Skin of body (tissue), 3 donors: ENCODE measurements at places on chromosomes 11 and 22. TPM values are rescaled to one million over a fixed set of nuclear protein-coding genes. Genes with fewer than 3 reads are reported as not detected.
A peak's percentile ranks its signal among the peaks of the same experiment; 100 is the strongest.

DNA sequence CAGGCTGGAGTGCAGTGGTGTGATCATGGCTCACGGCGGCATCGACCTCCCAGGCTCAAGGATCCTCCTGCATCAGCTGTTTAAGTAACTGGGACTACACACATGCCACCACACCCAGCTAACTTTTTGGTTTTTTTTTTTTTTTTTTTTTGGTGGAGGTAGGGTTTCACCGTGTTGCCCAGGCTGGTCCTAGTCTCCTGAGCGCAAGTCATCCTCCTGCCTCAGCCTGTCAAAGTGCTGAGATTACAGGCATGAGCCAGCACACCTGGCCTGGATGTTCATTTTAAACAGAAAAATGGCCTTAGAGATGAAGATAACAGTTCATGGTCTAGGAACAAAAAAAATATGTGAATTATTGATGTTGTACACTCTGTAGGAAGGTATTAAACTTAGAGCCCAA, 13.6 kb upstream of the SLC25A18 start:
- no peak for DNase-seq

DNA sequence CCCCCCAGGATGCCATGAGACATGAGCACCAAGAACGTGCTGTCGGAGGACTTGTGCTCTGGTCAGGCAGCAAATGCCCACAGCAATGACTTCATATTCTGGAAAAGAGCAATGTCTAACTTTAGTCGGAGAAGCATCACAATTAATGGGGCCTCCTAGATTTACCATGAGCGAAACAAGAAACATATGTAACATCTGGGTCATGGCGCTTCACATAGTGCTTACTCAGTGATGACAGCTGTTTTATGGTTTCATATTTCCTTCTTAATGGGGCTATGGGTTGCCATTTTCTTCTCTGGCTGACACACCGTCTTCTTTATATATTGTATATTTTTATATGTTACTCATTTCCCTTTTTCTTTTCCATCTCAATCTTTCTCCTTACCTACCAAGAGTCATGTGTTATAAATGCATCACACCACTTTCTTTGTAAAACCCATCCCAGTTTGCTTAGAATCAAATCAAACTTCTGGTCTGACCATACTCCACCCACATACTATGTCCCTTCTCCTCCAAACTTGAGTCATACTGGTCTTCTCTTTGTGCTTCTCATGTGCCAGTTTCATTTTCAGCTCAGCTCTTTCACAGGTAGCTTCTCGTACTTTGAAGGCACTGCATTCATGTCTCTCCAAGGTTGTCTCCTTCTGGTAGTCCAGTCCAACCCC, 9.4 kb upstream of the CASP12 start:
- DNase-seq: peak; percentile 84

GRCh38 chr11:3710485-3711259, 39.5 kb upstream of the CHRNA10 start:
- no peak for DNase-seq

- no peak for DNase-seq
These were observed 8.7 kb upstream of the SMIM35 start for GRCh38 chr11:118095493-118095892.

DNA sequence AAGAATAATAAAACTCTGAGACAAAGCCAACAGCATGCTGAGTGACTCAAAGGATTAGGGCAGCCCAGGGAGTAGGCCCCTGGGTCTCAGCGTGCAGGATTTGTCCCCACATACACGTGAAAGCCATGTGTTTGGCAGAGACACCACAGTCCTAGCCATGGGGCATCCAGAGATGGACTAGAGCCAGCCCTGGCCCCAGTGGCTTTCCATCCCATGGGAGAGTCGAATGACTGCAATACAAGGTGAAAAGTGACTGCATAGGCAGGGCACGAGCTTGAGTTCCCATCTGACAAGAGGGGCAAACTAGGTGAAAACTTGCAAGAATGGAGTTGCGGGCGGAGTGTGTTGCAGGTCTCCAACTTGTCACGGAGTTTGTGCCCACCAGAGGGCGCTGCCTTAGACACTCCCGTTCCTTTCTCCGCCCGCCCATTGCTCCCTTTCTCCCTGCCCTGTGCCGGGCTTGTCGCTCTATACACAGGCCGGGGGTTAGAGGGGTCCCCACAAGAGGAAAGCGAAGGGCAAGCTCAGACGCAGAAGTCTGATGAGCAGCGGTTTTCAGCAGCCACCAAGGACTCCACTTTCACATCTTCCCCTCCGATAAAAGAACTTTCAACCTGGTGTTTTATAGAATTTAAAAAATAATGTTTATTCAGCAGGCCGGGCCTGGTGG, 24.2 kb downstream of the TSKU start:
- DNase-seq: peak; percentile 82

GRCh38 chr11:133942577-133942976, 14.2 kb downstream of the IGSF9B start:
- DNase-seq: no peak

DNA sequence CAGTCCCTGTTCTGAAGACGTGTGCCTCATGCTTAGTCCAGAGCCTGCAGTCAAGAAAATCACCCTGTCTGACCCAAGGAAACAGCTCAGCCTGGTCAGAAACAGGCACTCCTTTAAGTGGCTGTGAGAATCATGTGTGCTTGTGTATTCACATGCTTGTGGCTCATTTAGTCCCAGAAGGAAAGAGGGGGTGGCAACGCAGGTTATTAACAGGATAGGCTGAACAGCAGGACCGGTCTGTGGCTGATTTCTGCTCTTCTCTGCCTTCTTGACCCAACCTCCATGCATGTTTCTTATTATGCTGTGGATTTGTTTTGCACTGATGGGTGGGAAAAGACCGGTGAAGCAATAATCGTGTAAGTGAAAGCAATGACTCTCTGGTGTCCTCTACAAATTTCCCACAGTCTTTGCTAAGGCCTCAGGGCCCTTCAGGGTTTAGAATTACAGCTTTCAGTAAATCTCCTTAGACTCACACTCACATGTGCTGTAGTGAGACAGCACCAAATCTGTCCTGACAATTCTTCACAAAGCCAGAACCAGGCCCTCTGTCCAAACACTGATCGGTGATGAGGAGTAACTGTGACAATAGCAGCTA, 288.1 kb downstream of the ETS1 start:
- DNase-seq: peak; percentile 40

GRCh38 chr11:8036002-8036802, 44.8 kb upstream of the TUB start:
- DNase-seq: no peak

GRCh38 chr11:103591554-103591953, 444.9 kb upstream of the DDI1 start:
- no peak for DNase-seq

- peak; percentile 7 for DNase-seq
These were observed 24.0 kb downstream of the SLC43A1 start for GRCh38 chr11:57491371-57492061.

DNA sequence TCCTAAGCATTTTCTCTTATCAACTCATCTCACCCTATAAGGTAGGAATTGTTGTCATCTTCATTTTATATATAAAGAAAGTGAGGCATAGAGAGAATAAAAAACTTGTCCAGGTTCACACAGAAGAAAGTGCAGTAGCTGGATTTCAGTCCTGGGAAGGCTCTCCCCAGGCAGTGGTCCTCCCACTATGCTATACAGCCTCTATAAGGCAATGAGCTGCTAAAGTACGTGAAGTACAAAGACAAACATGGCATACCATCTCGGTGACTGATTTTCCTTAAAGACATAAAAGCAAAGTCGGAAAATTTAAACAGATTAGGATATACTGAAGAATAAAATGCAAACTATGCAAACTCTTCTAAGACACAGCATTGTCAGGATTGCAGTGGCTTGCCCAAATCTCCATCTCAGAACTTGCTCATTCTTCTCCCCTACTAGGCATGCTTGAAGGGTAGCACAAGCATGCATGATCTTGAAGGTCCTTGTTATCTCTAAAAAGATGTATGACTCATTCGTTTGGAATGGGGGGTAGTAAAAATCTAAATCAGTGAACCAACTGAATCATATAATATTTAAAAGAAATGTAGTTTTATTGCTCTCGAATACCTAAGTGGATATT, 97.8 kb upstream of the CSNK2A3 start:
- DNase-seq: no peak

- no peak for DNase-seq
These were observed 64.7 kb upstream of the CCND1 start for GRCh38 chr11:69576069-69576782.

GRCh38 chr11:34478845-34479663, 34.5 kb downstream of the ELF5 start:
- DNase-seq: no peak

UPK3A gene
- not detected for total RNA-seq
